GM23248 (cell line): ENCODE measurements at places on chromosomes 1 and 21. TPM values are rescaled to one million over a fixed set of nuclear protein-coding genes. Genes with fewer than 3 reads are reported as not detected.

The NIT1 gene
- polyA plus RNA-seq = 30.4 and 30.9 TPM in 2 replicates

The LDLRAP1 gene
- polyA plus RNA-seq = 26.9 and 29.5 TPM in 2 replicates

The OSBPL9 gene
- 32.2 and 33.0 TPM in 2 replicates for polyA plus RNA-seq

The FCRL1 gene
- not detected in 2 replicates for polyA plus RNA-seq

The PIGK gene
- 79.2 and 79.8 TPM in 2 replicates for polyA plus RNA-seq

The DENND2C gene
- 2.8 and 3.3 TPM in 2 replicates for polyA plus RNA-seq

The ITLN2 gene
- not detected in 2 replicates for polyA plus RNA-seq

The ARHGEF10L gene
- 6.0 TPM in 2 replicates for polyA plus RNA-seq

The DPYD gene
- 38.4 and 38.6 TPM in 2 replicates for polyA plus RNA-seq

The TP73 gene
- 0.08 TPM in 1 of 2 replicates, not detected in the other for polyA plus RNA-seq

The NUP210L gene
- polyA plus RNA-seq = not detected in 2 replicates

The SDF4 gene
- 261 and 269 TPM in 2 replicates for polyA plus RNA-seq

The LMOD1 gene
- 6.1 and 6.3 TPM in 2 replicates for polyA plus RNA-seq

The TSACC gene
- polyA plus RNA-seq = 1.3 and 1.4 TPM in 2 replicates

The IL19 gene
- polyA plus RNA-seq = not detected in 2 replicates

The SPATA46 gene
- not detected in 2 replicates for polyA plus RNA-seq

The SH2D2A gene
- 0.43 and 0.96 TPM in 2 replicates for polyA plus RNA-seq

The AMY1B gene
- polyA plus RNA-seq = not detected in 2 replicates

The PLEKHN1 gene
- 1.7 and 2.5 TPM in 2 replicates for polyA plus RNA-seq

The AK2 gene
- polyA plus RNA-seq = 173 and 179 TPM in 2 replicates

The VHLL gene
- polyA plus RNA-seq = not detected in 2 replicates

The FAM177B gene
- polyA plus RNA-seq = not detected in 2 replicates

The SLC35F3 gene
- polyA plus RNA-seq = 0.37 and 0.43 TPM in 2 replicates

The WDR3 gene
- 28.7 and 31.4 TPM in 2 replicates for polyA plus RNA-seq

The RCC1 gene
- polyA plus RNA-seq = 17.5 and 17.9 TPM in 2 replicates

The PDZK1IP1 gene
- not detected in 2 replicates for polyA plus RNA-seq

The COL24A1 gene
- 0.22 and 0.23 TPM in 2 replicates for polyA plus RNA-seq

The C1QTNF12 gene
- 2.0 and 2.1 TPM in 2 replicates for polyA plus RNA-seq

The RAB7B gene
- polyA plus RNA-seq = 7.6 and 7.7 TPM in 2 replicates

The BOLA1 gene
- polyA plus RNA-seq = 18.6 and 20.1 TPM in 2 replicates

The SPRR2B gene
- not detected in 2 replicates for polyA plus RNA-seq

The MEX3A gene
- polyA plus RNA-seq = 0.05 TPM in 2 replicates

The NCAM2 gene
- 1.7 and 2.4 TPM in 2 replicates for polyA plus RNA-seq

The IFI44 gene
- polyA plus RNA-seq = 0.86 and 1.3 TPM in 2 replicates

The TMEM240 gene
- polyA plus RNA-seq = 0.44 and 0.76 TPM in 2 replicates
